ENCODE measurements at places on chromosomes 2 and 18.

DNA sequence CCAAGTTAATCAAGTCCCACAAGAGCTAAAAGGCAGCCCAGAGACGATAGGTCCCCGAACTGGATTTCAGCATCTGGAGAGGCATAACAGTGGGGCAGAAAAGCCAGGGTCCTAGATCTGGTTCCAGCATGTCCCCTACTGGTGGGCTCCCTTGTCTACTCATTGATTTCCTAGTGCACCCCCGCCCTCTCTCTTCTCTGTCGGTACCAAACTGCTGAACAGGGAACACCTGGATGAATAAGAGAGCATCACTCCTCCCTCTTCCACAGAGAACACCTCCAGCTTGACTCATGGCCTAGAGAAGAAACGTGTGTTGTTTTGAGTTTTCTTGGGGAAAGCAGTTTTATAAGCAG is 101.3 kb downstream of the FOXI3 start:
- DNase-seq, result no peak

GRCh38 chr2:28442328-28442727 is 49.7 kb downstream of the FOSL2 start:
- DNase-seq, result no peak

- DNase-seq, result peak; percentile 5
Measured at GRCh38 chr18:46622999-46623398, 34.0 kb downstream of the LOXHD1 start.

- peak; percentile 3 for DNase-seq
Measured at GRCh38 chr18:63604791-63605567, 17.8 kb downstream of the SERPINB13 start.

GRCh38 chr2:9174771-9175437 is 31.7 kb upstream of the ASAP2 start:
- peak; percentile 84 for DNase-seq

- no peak for DNase-seq
Measured at GRCh38 chr2:142750858-142751257, 126.6 kb upstream of the KYNU start.

DNA sequence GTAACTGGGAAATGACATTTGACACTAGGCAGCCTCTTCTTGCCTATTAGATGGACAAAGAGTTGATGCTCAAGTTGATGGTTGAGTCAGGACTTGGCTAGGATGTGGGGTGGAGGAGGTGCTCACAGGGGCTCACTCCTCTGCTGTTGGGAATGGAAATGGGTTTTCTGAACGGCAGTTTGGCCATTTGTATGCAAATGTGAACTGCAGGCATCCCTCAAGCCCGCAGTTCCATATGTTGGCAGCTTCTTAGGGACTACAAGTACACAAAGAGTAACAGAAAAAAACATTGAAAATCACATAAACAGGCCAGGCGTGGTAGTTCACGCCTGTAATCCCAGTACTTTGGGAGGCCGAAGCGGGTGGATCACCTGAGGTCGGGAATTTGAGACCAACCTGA is 80.8 kb downstream of the INPP5D start:
- no peak for DNase-seq

DNA sequence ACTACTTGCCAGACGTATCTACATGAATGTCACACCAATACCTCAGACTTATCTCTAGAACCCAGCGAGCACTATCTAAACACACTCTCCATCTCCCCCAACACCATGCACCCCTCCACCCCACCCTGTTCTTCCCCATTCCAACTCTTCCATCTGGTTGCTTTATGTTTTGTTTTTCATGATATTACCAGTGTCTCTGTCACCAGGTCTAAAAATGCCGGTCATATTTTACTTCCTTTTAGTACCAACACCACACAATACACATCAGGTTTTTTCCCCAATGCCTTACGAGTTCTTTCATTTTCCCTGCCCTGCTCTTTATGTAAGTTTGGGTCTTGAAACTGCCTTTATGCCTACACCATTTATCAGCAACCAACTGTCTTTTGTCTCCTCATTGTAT is 10.2 kb upstream of the ITGA4 start:
- no peak for DNase-seq

GRCh38 chr18:55735969-55736368 is 148.0 kb upstream of the TCF4 start:
- DNase-seq, result no peak

- DNase-seq, result no peak
Measured at GRCh38 chr2:174342686-174343342, 8.1 kb downstream of the SP9 start.

DNA sequence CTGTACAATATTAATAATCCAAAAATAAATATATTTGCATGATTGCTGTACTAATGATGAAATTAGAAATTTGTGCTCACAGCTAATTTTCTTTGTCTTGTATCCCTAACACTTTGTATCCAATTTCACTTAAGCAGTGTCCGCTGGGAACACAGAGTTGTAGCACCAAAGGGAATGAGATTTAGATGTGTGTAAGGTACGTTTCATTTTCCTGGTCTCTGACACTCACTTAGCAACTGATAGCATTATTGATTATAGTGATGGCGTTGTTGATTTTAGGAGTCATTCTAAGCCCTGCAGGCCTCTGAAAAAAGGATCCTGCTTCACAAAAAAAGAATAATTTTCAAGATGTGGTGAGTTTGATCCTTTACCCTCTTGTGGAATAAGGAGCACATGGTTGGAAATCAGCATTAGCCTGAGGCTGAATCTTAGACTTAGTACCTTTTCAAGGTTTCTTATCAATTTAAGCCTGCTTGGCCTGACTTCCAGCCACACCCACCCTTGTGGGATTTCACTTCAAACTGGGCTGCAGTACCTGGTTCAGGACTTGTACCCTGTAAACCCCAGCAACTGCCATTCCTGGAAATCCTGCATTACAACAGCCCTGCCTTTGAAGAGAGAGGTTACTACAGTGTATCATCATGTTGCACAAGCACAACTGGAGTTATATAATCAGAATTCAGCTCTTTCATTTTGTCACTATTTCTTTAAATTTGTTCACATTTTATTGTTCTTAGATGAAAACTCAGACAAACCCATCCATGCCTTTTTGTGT is 116.2 kb downstream of the RND3 start:
- no peak for DNase-seq

DNA sequence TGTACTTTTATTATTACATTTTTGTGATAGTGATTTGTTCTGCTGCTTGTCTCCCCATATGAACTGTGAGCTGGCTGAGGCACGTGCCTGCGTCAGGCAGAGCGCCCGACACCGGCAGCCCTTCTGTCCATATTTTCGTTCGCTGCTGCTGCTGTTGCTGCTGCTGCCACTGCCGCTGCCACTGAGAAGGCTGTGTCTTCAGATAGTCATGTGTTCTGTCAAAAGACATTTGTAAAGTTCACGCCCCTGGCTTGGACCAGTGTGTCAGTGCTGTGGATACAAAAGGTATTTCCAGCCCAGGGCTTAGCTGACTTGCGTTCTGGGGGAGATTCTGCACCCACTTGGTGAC is 47.0 kb downstream of the TWIST2 start:
- no peak for DNase-seq

DNA sequence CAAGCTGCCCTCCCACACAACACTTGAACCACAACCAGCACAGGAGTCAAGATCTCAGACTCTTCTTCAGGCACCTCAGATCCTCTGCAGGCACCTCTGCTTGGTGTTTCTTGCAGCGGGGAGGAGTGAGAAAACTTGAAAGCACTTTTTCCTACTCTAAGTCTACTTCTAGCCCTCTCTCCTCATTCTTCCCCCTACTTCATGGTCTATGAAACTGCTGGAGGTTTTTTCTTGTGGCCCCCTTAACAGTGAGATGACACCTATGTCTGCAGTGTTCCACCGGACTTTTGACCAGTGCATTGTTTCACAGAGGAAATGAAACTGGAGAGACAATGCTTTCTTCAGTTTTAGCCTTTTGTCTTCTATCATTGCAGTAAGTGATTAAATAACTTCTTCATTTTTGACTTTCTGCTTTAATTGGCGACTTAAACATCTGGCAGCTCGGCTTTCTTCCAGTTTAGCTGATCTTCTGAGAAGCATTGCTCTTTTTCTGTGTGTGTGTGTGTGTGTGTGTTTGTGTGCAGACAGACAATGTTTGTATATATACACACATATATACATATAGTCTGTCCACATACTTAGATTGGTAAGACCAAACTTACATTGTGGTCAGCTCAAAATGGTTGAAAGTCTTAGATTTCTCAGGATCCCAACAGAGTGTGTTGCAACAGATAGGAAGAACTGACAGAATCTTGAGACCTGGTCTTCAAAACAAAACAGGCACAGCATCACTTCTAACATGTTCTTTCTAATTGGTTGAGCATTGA is 1474.0 kb upstream of the TMEFF2 start:
- DNase-seq, result no peak

DNA sequence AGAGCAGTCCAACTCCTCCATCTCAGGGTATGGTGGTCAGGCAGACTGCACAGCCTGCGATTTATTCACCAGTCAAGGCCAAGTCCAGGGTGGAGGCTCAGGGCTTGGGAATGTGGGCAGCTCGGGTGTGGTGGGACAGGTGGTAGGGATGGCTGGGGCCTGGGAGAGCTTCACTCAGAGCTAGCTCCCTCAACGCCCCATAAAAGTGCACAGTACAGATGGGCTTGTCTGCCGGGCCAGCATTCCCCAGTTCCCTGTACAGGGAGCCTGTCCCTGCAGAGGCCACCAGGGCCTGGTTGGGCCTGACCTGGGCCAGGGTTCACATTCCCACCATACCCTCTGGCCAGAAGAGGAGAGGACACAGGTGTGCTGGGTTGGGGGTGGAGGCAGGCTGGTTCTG is 49.2 kb upstream of the OTOS start:
- DNase-seq, result no peak

DNA sequence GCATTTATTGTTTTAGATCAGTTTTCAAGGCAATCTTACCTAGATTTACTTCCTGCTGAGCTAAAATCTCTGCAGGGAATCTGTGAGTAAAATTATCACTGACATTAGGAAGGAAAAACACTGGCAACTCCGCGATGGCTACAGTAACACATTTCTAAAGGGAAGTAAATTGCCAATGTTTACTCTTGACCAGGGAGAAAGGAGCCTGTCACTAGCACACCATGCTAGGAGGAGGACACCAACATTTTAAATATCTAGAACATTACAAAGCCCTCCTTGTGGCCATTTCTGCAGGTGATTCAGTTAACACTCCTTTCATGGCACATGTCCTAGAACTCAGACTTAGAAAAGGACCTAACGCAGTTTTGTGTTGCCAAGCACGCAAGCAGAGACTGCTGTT is 58.4 kb downstream of the TCF4 start:
- no peak for DNase-seq

DNA sequence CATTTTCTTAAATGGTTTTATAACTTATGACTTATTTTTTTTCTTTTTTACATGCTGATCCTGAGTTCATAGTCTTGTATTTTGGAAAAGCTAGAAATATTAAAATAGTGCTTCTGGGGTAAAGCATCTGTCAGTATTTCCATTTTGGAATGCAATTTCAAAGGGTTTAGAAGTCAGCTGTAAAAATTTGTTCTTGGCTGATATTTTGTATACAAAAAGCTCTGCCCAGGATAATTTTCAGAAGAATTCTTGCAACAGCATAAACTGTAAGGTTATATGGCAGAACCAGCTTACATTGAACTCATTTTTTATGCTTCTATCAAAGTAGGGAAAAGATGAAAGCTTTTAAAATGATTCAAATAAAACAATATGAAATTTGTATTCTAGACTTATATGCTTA is 97.4 kb downstream of the DIS3L2 start:
- no peak for DNase-seq

DNA sequence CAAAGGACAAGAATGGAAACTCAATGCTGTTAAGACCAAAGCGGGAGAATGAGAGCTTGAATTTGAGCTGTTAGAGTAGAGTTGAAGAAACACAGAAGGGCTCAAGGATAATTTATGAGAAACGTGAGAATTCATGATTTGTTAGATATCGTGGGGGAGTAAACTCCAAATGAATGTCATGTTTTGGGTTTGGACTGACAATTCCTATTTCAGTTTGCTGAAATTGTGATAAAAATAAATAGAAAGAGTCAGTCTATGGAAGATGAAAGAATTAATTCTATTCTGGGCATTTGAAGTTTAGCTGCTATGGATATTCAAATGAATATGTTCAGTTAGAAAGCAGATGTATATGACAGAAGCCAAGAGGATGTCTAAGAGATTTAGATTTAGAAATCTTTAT is 723.4 kb upstream of the PIK3C3 start:
- no peak for DNase-seq

Measured in astrocyte of the spinal cord (primary cell).